Activated CD8-positive, alpha-beta memory T cell treated with anti-CD3 and anti-CD28 coated beads for 36 hours (primary cell): ENCODE measurements at places on chromosomes 3 and 15. TPM values are rescaled to one million over a fixed set of nuclear protein-coding genes. Genes with fewer than 3 reads are reported as not detected.

The GPR156 gene
- total RNA-seq = 0.06 TPM

The HRG gene
- not detected for total RNA-seq

The CCDC54 gene
- not detected for total RNA-seq

The KLHL6 gene
- 32.9 TPM for total RNA-seq

The CLDN18 gene
- not detected for total RNA-seq

The ACAP2 gene
- total RNA-seq = 36.3 TPM

The ACAN gene
- total RNA-seq = not detected

The ADGRG7 gene
- not detected for total RNA-seq

The CELSR3 gene
- total RNA-seq = 24.4 TPM

The GTF2A2 gene
- 233 TPM for total RNA-seq

The REC114 gene
- total RNA-seq = not detected

The AQP9 gene
- not detected for total RNA-seq

The ZDHHC23 gene
- total RNA-seq = 4.1 TPM

The NT5DC2 gene
- 97.3 TPM for total RNA-seq
